ENCODE measurements at places on chromosomes 7 and 10. TPM values are rescaled to one million over a fixed set of nuclear protein-coding genes. Genes with fewer than 3 reads are reported as not detected.

ADCY1 gene
- 2.2 TPM for polyA plus RNA-seq

- no peak for DNase-seq
These were observed 33.3 kb upstream of the GARS1 start for GRCh38 chr7:30561389-30561788.

DNA sequence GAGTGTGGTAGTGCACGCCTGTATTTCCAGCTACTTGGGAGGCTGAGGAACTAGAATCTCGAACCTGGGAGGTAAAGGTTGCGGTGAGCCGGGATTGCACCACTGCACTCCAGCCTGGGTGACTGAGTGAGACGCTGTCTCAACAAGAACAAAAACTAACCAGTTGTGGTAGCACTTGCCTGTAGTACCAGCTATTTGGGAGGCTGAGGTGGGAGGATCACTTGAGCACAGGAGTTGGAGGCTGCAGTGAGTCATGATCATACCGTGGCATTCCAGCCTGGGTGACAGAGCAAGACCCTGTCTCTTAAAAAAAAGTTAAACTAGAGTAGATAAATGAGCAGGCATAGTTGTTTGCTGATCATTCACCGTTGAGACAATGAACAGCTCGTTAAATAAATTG, 48.9 kb downstream of the CUX1 start:
- DNase-seq: no peak

- no peak for DNase-seq
These were observed 76.6 kb downstream of the AMPH start for GRCh38 chr7:38554586-38554985.

ZNF853 gene
- 15.5 TPM for polyA plus RNA-seq

All from left lung (tissue), 14 donors.